Activated naive CD4-positive, alpha-beta T cell treated with anti-CD3 and anti-CD28 coated beads, Interleukin-2, amount 50 U/mL, for 72 hours (primary cell): ENCODE measurements at places on chromosomes 1 and 21.

- no peak for DNase-seq
Measured at GRCh38 chr1:246856371-246856770, 75.4 kb downstream of the AHCTF1 start.

- no peak for DNase-seq
Measured at GRCh38 chr1:166947398-166948043, 27.8 kb downstream of the ILDR2 start.

- no peak for DNase-seq
Measured at GRCh38 chr1:227508431-227508830, 54.9 kb upstream of the ZNF678 start.

GRCh38 chr1:212124690-212125582 lies 89.4 kb downstream of the DTL start:
- DNase-seq = no peak

DNA sequence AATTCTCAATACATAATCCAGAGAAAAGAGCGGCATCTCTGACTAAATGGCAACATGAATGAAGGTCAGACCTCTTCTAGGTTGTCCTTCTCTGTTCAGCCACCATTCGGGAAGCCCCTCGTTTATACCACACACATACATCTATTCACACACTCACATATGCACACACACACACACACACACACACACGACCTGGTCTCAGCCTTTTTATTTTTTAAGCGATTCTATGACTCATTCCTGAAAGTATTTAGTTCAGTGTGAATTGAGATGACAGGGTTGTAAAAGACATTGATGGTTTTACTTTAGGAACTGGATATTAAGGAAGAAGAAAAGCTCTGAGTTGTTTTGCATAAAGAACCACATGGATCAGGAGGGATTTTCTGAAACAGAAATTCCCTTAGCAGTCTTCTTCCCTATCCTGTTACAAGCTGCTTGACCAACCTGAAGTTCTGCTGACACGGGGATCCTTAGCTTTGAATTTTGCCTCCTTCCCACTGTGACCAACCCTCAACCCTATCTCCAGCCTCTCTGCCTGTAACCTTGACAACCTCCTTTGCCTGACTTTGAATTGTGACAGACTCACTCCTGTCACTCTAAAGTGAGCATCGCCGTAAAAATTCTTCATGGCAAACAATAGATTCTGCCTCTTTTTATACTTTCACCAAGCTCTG lies 383.1 kb upstream of the ESRRG start:
- no peak for DNase-seq

DNA sequence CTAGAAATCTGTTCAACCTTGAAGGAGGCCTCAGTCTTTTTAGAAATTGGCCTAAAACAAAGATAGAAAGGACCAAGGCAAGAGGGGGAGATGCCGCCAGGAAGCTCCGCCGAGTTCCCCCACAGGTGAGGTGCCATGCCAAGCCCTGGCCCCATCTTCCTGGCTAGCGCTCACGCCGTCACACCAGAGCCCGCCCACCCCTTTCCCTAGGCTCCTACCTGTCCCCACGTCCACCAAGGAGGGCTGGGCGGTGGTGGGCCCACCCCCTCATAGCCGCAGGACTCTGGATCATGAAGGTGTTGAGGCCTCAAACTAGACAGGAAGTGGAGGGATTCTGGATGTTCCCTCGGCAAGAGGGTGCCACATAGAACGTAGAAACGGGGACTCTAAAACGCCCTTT lies 15.5 kb upstream of the CCDC27 start:
- no peak for DNase-seq

DNA sequence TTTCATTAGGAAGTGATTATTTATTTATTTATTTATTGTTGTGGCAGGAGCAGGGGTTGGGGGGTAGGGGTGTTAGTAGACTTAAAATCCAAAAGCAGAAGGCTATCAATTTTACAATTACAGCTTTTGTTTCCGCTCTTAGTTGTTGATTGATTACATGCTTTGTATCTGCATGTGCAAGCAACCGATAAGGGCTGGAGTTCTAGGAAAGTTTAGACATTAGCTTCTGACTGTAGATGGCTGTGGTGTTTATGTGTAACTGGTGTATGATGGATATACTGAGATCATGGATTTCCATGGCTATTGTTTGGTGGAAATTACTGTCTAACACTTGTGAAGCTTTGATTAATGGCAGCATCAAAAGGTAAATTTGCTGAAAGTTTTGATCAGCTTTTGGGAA lies 2.8 kb downstream of the ST6GALNAC5 start:
- no peak for DNase-seq

GRCh38 chr1:154485106-154485505 lies 16.9 kb upstream of the TDRD10 start:
- DNase-seq = no peak

DNA sequence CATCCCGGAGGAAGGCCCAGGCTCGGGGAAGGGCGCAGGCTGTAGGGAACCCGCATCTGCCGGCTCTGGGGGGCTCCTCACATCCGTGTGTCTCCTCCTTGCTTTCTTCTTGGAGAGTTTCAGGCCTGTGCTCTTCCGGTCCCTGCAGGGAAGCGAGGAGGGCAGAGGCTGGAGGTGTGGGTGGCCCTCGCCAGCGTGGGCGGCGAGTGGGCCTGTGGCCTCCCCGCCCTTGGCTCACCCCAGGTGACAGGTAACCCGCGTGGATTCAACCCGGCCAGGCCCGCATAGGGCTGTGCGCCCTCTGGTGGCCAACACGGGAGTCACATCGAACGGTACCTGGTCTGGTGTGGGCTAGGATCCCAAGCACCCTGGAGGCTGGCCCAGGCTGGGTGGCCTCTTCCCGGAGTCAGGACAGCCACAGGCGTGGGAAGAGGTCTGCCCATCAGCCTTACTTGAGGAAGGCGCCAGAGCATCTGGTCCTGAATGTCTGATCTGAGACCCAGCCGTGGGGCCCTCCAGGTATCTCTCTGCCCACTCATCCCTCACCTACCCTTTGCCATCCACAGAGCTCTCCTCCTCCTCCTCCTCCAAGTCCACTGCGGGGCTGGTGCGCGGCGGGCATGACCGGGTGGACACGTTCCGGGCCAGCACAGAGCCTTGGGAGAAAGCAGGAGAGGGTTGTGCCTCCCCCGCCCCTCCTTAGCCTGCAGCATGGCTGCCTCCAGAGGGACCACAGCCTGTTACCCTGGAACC lies 9.6 kb upstream of the TNFRSF25 start:
- peak; percentile 85 for DNase-seq

GRCh38 chr1:161885003-161885402 lies 118.9 kb downstream of the ATF6 start:
- no peak for DNase-seq

GRCh38 chr1:210598135-210598652 lies 269.5 kb downstream of the HHAT start:
- DNase-seq = no peak

DNA sequence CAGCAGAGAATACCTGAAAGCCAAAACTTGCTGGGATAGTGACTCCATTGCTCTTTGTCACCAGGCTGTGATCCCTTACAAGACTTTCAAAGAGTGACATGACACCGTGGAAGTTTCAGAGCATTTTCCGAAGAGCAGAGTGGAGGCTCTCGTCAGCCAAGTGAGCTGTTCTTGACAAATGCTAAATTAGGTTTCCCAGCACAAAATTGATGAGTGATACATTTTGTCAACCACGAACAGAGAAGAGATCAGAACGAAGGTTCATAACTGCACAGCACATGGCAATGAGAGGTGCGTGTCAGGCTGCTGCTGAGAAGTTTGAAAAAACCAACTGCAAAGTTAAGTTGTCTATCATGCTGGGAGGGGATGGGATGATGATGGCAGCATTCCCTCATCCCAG lies 184.4 kb upstream of the C1orf174 start:
- DNase-seq = no peak

GRCh38 chr1:245279346-245279745 lies 124.6 kb downstream of the KIF26B start:
- DNase-seq = no peak

- no peak for DNase-seq
Measured at GRCh38 chr1:48588061-48588460, 116.1 kb upstream of the SPATA6 start.

DNA sequence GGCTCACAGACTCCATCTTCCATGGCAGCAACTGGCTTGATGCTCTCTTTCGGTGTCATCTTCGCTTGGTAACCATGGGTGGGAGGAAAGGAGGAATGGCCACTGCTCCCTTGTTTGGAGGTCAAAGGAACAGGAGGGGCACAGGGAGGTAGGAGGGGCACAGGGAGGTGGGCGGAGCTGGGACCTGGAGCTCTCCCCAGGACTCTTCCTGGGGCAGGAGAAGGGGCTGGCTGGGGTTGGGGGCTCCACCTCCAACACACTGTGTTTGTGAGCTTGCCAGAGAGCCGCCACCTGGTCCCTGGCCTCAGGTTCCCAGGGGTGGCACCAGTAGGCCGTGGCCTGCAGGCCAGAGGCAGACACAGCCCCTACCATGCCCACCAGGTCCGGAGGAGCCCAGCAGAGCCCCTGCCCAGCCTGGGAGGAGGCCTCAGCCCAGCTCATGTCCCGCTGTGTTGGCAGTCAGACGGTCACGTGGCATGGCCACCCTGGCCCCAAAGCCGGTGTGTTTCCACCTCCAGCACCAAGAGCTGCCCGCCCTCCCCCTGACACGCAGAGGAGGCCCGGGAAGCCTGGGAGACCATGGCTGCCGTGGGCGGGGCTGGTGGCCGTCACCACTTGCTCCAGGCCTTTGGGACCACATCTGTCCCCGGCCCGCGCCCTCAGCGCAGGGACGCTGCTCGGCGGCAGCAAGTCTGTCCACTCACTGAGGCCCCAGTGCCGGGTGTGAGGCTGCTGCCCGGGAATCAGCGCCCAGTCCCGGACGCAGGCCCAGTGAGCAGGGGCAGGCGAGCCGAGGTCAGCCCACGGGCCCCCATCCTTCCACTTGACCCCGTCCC lies 73.9 kb downstream of the MORN1 start:
- DNase-seq = no peak

DNA sequence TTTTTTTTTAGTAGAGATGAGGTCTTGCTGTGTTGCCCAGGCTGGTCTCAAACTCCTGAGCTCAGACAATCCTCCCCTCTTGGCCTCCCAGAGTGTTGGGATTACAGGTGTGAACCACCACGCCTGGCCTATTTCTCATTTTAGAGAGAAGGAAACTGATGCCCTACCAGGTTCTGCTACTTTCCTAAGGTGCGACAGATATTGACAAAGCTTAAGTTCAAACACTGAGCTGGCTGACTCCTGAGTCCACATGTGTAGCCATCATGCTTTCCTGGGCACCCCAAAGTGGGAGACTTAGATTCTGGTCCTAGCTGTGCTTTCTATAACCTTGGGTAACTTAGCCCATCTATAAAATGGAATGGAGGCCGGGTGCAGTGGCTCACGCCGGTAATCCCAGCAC lies 5.1 kb upstream of the TMEM222 start:
- no peak for DNase-seq
